ENCODE measurements at places on chromosomes 7 and 10.

DNA sequence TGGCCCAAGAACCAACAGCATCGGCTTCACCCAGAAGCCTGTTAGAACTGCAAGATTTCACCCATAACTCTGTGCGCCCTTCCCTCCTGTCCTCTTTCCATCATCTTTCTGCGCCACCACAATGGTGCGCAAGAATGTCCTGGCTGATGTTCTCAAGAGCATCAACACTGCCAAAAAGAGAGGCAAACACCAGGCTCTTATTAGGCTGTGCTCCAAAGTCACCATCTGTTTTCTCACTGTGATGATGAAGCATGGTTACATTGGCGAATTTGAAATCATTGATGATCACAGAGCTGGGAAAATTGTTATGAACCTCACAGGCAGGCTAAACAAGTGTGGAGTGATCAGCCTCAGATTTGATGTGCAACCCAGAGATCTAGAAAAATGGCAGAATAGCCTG, 115.2 kb upstream of the FGFR2 start:
- DNase-seq: no peak

DNA sequence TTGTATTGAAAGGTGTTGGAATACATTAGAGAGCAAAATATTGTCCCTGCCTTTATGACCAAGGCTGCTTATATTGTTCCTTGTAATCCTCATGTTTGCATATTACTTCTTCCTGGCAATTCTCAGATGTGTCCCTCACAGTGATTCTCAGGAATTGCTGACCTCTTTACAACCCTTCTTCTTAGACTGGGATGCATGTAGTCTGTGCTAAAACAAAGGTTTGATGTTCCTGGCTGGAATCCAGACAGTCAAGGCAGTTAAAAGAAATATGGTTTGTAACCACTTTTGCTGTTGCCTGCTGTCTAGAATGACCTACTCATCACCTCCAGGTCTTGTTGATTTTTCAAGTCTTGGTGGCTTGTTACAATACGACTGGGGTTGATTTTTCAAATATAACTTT, 367.6 kb downstream of the HGF start:
- DNase-seq: no peak

GRCh38 chr10:16910793-16911164, 93.6 kb upstream of the RSU1 start:
- peak; percentile 12 for DNase-seq

GRCh38 chr7:36289833-36290661, 99.6 kb upstream of the ANLN start:
- no peak for DNase-seq

DNA sequence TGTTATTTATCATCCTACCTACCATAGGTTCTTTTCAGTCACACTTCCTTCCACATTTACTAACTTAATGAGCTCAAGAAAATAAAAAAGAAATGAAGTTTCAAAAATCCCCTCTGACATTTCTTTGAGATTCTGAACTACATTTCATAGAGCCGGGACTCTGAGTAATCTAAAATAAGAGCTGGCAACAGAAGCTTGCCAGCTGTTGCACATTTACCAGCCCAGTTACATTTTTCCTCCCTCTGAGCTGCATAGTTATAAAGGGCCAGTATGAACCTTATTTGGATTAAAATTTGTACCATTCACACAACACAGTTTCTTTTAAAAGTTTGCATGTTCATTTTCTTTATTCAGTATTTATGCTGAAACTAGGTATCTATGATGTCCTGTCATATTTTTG, 119.5 kb upstream of the CAV2 start:
- no peak for DNase-seq

GRCh38 chr7:28900311-28900710, 57.8 kb downstream of the TRIL start:
- DNase-seq: no peak
